CD4-positive, alpha-beta T cell treated with Interferon alpha-2 for 1 hour (primary cell): ENCODE measurements at places on chromosomes 11 and 22.
A peak's percentile ranks its signal among the peaks of the same experiment; 100 is the strongest.

GRCh38 chr22:50490531-50491308 is 4.1 kb downstream of the MIOX start:
- no peak for DNase-seq

DNA sequence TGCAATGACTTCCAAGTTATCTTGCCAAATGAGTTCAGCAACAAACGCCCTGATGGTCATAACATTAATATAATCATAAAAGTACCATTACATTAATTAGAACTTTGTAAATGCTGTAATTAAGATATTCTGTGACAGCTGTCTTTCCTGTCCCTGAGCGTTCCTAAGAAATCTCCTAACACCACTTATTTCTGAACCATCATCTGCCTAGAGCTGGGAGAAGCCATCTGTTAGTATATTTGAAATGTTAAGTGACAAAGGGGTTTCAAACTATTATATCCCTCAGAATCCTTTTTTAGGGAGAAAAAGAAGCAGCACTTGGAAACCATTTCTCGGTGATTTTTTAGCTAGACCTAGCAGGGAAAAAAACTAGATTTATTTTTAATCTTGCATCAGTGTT is 657.5 kb downstream of the FAM181B start:
- DNase-seq: no peak

DNA sequence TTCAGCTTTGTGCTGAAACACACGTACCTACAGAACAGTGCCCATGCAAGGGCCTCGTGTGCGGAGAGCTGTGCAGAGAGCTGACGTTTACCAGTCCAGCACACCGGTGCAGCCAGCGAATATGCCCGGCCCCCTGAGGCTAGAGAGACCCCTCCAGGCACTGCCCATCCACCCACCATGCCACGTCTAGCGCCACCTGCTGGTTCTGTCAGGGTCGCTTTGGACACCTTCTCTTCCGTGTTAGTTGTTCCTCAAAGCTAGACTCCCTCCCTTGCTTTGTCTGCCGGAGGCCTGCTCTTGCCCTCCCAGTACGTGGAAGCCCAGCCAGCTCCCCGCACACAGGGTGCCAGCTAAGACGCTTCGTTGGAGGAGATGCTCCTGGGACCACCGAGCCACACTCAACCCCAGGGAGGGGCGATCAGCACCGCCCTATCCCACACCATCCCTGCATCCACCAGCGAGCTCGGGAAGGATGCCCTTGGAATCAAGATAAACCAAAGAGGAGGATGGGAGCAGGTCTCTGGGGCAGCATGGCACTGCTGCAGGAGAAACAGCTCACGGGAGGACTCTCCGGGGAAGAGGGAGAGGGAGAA is 43.4 kb downstream of the CPT1A start:
- DNase-seq: peak; percentile 41

DNA sequence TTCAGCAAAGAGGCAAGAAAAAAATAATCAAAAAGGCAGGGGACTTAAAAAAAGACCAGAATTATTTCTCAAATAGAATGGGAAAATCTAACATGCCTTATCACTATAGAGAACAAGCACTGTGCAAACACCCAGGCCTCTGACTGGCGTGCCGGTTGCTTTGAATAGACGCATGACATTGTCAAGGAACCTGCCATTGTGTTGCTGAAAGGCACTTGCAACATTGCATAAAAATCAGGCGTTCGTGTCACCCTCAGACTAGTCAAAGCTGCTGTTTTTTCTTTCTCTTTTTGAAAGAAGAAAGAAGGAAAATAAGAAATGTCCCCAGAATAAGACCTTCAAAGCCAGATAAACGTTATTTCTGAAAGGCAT is 549.3 kb upstream of the CADM1 start:
- DNase-seq: no peak

- no peak for DNase-seq
These were observed 129.1 kb upstream of the ARHGAP42 start for GRCh38 chr11:100557830-100558611.

DNA sequence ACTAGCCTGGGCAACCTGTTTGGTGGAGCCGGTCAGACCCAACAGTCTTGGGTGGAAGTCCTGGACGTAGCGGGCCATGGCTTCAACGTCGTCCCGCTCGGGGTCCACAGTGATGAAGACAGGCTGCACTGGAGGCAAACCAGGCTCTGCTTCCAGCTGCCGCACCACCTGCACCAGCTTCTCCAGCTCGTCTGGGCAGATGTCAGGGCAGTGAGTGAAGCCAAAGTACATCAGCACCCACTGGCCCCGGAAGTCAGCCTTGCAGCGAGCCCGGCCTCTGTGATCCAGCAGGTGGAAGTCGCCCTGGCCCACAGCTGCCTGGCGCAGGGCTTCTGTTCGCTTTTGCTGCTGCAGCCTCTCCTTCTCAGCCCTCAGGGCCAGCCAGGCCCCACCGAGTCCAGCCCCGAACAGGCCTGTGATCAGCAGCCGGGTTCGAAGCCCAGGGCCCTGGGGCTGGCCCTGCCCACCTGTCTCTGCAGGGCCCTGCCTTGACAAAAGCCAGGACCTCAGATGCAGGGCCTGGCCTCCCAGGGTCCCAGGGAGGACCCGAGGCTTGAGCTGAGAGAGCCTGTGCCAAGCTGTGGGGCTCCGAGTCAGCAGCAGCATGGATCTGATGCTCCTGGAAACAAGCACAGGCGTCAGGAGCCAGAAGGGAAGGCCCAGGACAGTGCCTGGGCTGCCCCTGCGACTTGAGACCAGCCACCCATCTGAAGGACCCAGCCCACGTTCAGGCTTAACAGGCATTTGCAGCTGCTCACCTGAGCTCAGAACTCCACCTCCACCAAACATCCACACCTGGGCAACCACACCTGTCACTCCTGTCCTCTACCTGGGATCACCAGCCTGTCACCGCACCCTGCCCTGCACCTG is 1.4 kb downstream of the SCO2 start:
- no peak for DNase-seq

- no peak for DNase-seq
These were observed 31.7 kb upstream of the PDE3B start for GRCh38 chr11:14611939-14612338.

DNA sequence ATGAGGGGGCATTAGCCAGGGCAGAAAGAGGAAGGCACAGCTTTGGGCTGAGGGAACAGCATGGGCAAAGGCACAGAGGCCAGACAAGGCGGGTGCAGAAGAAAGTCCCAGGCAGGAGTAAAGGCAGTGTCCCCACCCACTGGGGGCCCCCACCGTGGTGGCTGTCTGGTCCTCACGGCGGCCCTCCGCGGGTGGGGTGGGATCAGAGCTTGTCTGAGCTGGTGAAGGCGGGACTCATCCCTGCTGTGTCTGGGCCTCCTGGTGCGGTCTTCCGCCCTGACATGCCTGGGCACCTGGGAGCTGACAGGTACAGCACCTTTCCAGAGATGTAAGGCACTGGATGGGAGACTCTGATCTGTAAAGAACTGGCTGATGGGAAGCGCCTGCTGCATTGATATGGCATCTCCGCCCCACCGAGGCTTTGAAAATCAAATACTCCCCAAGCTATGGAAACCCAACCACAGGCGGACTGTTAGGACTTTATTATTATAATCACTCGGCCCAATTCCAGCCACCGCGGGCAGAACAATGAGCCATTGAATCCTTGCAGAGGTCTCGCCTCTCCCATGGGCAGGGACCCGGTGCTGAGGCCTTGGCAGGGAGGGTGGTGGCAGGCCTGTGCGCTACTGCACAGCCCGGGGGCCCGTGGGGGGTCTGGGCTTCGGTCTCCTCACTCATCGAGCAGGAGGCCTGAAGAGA is 14.2 kb upstream of the GNB1L start:
- no peak for DNase-seq

DNA sequence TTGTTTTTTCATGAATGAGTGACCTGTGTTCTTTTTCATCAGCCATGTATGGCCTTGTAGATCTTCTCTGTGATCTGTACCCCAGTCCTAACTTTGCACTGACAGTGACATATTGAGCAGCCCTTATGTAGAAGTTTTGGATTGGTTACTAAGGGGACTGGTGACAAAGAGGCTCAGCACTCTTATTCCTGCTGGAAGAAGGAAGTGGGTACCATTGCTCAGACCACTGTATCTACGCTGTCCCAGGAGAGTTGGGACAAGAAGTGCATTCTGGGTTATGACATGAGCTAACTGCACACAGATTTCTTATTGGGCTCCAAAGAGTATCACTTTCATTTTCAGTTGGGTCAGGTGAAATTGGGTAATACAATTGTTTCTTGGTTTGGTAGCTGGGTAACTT is 107.8 kb upstream of the RASSF10 start:
- DNase-seq: no peak

DNA sequence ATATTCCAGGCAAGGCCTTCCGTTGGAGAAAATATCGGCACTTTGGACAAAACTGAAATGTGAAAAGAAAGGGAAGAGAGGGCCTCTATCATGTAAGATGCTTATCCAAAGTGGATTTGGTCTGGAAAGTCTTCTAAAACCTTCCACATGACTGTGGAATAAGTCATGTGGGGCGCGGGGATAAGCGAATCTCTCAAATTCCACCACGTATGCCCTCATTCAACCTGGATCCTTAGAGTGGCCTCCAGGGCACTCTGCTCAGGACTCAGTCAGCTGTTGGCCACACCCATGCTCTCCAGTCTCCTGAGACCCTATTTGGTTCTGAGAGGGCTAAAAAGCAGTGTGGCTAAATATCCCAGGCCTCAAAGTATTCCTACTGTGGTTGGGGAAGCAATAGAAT is 2.0 kb upstream of the TIMP3 start:
- DNase-seq: no peak

- DNase-seq: peak; percentile 1
These were observed at the start of gene IL18 for GRCh38 chr11:112163875-112164685. TSS of gene IL18 (minus strand) at chr11:112164094. CDS start at chr11:112155053, 9,041 bp downstream.

DNA sequence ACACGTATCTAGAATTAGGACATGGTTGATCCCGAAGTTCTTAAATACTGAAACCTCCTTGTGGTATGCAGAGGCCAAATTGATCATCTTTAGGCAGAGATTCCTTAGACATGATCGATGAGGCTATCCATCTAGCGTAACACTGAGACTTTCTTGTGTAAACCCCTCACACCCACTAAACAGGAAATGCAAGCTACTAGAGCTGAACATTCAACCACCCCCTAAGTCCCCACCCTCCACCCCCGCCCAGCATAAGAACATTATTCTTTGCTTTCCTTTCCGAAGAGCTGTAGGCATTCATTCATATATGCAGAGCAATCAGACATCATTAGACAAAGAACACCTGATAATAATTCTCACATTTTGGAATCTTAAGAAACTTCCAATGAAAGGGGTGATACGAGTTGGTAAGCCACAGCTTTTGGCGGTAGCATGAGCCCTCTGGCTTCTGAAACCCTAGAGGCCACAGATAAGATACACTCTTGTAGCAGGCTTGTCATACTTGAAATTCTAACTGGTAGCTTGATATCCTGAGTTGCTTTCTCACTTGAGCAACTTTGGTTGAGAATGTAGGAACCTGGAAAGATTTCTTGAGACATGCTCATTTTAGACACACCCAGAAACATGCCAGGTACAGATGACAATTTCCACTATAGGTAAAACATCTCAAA is 42.2 kb downstream of the FLI1 start:
- DNase-seq: peak; percentile 40

DNA sequence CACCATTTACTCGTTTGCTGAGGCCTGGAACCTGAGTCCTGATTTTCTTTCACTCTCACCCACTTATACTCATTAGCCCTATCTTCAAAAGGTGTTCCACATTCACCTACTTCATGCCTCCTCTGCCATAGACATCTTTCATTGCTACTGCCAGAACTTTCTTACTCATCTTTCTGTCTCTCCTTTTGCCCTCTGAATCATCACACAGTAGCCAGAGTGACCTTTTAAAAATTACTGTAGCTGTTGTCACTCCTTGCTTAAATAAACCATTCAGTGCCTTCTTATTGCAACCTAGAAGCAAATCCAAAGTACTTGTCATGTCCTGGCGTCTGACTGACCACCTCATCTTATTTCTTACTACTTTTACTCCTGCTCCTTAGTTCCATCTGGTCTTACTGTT is 38.2 kb downstream of the ATXN10 start:
- DNase-seq: no peak

DNA sequence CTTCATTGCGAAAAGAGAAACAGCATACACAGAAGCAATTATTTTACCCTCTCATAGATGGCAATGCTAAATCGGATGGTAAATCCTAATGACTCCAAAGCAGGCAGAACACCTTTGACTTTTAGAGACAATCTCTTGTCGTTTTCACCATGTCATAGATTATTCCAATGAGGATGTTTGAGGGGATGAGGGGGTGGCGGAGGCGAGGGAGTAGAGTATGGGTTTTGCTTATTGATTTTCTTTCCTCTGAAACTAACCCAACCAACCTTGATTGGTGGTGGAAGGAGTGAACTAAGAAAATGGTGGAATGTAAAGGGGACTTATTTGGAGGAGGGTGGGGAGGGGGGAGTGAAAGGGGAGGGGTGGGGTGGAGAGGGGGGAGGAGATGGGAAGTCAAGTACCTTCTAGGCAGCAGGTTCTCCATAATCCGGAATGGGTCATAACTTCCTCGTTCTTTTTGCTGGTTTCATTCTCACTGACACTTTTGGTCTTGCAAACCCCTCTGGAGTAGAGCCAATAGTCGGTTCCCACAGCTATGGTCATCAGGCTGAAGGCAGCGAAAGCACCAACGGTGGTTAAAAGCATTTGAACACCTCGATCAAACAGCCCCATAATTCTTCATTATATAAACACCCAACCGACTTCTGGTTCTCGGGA is 1.5 kb downstream of the CACNG2 start:
- DNase-seq: no peak

DNA sequence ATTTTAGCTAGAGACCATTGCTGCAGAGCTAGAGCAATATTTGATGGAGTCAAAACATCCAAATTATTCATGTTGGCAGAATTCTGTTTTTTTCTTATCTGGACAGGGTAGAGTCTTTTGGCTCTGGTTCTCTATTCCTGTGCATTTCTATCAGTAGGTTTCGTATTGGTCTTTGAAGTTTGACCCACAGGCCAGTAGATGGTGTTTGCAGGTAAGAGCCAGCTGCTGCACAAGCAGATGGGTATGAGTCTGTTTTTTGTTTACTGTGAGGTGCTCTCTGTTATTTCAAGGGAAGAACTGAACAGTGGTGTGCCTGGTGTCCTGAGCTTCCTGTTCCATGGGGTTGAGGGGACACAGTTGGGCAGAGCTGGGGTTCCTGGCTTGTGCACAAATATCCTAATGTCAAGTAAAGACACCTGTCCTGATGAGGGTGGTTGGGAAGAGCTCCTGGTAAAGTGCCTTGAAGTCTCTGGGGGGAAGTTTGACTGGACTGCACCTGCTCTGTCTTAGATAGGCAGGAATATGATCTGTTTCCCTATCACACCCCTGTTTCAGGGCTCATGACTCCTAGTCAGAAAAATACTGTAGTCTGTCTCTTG is 34.0 kb upstream of the SLC22A25 start:
- no peak for DNase-seq

GRCh38 chr11:118172356-118172755 is 4.1 kb downstream of the SCN2B start:
- DNase-seq: no peak
